Right renal cortex interstitium (tissue), 3 donors: ENCODE measurements at places on chromosomes 6 and 20. TPM values are rescaled to one million over a fixed set of nuclear protein-coding genes. Genes with fewer than 3 reads are reported as not detected.

TAAR8 gene
- not detected for polyA plus RNA-seq

TRIM15 gene
- 0.19 TPM for polyA plus RNA-seq

LST1 gene
- polyA plus RNA-seq = 6.5 TPM

TRERF1 gene
- 14.0 TPM for polyA plus RNA-seq

LY6G5B gene
- polyA plus RNA-seq = 15.6 TPM

KHDRBS2 gene
- polyA plus RNA-seq = 1.9 TPM

ZSCAN12 gene
- 14.5 TPM for polyA plus RNA-seq

SLC32A1 gene
- 1.2 TPM for polyA plus RNA-seq

PPP1R3G gene
- polyA plus RNA-seq = 1.7 TPM

- no peak for DNase-seq
These were observed 668.9 kb upstream of the CITED2 start for GRCh38 chr6:140043357-140043756.

DNA sequence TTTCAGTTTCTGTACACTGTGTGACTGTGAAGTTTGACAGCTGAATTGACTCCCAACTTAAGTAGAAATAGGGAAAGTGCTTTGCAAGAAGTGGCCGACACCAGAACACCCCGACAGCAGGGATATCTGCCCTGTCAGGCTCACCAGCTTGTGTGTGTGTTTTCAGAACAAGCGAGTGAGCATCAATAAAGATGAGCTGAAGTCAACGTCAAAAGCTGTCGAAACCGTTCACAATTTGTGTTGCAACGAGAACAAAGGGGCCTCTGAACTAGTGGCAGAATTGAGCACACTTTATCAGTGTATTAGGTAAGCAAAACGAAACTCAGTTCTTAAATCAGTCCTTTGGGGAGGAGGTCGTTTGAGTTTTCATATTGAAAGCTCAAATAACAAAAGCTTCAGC lies 10.7 kb downstream of the NELFCD start:
- no peak for DNase-seq

DNA sequence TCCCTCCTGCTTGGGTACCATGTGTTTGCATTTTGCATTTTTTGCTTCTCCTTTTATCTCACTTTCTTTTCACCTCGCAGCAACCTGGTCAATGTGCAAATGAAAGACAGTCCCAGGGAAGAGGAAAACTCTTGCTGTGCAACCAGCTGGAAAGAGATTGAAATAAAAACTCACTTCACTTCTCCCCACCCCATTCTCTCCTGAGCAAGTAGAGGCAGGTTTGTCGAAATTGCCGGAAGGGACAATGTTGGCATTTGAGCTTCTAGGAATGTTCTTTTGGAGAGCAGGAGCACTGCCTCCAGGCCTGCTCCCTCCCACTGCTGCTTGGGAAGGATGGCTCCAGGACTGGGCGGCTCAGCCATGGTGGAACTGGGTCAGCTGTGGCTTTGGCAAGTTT lies 30.6 kb downstream of the KCNG1 start:
- DNase-seq = no peak

DNA sequence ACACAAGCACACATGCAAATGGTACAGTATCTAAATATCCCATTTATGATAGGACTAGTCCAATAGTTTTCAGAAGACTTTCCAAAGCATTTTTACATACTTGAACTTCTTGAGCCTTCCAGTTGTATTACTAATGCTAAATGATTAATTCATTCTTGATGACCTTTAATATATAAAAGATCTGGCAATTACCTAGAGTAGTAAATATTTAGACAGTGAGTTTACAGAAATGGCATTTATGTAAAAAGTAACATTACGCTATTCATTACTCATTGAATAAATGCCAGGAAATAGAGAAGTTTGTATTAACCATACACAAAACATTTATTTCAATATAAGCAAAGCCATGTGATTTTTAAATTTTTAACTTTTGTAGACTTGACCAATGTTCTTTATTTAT lies 158.8 kb downstream of the DST start:
- DNase-seq = no peak

GRCh38 chr6:135008072-135008940 lies 46.3 kb downstream of the HBS1L start:
- DNase-seq = no peak

GRCh38 chr6:6699741-6700367 lies 111.3 kb downstream of the LY86 start:
- DNase-seq = no peak

- DNase-seq = no peak
These were observed 76.0 kb downstream of the MAN1A1 start for GRCh38 chr6:119273272-119274196.

- no peak for DNase-seq
These were observed 86.7 kb upstream of the F13A1 start for GRCh38 chr6:6407071-6407741.

DNA sequence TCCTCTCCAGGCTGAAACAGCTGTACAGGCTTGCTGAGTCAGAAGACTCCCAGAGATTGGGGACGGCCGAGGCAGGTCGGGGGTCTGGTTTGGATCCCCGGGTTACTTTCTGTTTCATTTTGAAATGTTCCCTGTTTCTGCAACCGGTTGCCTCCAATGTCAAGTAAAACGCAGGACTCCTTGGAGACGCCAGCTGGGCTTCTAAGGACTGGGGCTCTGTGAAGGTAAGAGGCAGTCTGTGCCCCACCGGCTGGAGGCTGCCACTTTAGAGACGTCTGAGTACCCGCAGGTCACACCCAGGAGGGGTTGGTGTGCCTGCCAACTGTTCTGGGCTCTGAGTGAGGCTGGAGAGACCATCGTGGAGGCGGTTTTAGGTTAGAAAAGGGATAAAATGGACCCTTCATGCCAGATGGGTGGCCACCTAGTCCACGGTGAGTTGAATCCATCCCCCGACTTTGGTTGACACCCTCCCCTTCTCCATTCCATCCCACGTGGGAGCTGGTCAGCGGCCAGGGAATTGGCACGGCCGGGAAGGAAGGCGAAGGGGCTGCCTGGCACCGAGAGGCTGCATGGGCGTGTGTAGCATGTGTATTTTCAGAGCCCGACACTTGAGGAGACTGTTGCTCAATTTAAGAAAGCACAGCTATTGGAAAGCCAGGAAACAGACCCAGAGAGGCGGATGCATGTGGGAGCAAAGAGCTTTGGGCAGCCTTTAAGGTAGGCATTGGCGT lies 240.9 kb downstream of the PHACTR1 start:
- DNase-seq = no peak

- no peak for DNase-seq
These were observed 396.1 kb downstream of the PLCB1 start for GRCh38 chr20:8527998-8528723.

- no peak for DNase-seq
These were observed 65.5 kb upstream of the F13A1 start for GRCh38 chr6:6386010-6386409.

DNA sequence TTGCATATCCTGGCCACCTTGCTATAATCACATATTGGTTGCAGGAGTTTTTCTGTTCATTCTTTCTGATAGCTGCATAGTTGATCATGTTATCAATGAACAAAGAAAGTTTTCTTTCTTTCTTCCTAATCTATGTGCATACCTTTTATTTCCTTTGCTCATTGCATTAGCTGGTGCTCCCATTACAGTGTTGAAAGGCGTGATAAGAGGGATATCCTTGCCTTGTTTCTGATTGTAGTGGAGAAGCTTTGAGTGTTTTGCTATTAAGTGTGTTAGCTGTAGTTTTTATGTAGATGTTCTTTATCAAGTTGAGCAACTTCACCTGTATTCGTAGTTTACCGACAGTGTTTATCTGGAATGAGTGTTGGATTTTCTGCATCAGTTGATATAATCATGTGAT lies 14.6 kb downstream of the STXBP5 start:
- DNase-seq = no peak

GRCh38 chr6:30645989-30646388 lies 944 bp upstream of the C6orf136 start:
- no peak for DNase-seq

- no peak for DNase-seq
These were observed 20.2 kb upstream of the PIM1 start for GRCh38 chr6:37149745-37150144.

- DNase-seq = no peak
These were observed 395.3 kb upstream of the BTBD3 start for GRCh38 chr20:11522366-11522741.

DNA sequence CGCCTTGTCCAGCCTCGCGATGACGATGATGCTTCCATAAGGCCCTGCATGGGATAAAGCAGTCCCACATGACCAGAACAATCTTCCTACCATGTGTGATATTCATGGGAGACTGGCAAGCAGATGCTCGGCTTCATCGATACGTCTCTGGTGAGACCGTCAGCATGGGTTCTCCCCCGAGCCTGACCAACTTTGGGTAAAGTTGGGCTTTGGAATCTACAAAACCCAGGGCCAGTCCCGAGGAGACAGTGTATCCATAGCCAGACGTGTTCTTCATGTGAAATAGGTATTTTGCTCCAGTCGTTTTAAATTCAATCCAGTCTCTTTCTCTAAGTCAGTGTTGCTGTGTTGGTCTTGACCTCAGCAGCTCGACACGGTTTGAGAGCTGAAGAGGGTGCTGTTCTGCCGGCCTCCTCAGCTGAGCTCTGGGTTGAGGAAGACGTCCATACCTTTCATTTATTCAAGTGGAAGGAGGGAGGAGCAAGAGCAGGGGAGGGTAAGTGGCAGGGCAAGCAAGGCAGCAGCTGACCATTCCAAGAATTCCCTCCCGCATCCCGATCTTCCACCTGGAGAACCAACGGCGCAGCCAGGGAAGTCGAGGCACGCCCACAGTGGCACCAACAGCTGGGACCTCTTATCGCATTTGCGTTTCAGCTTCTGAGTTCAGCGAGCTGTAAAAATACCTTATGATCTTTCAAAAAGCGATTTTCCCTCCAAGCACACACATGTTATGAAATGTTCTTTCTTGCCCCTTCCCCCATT lies 64.0 kb upstream of the THBS2 start:
- no peak for DNase-seq

DNA sequence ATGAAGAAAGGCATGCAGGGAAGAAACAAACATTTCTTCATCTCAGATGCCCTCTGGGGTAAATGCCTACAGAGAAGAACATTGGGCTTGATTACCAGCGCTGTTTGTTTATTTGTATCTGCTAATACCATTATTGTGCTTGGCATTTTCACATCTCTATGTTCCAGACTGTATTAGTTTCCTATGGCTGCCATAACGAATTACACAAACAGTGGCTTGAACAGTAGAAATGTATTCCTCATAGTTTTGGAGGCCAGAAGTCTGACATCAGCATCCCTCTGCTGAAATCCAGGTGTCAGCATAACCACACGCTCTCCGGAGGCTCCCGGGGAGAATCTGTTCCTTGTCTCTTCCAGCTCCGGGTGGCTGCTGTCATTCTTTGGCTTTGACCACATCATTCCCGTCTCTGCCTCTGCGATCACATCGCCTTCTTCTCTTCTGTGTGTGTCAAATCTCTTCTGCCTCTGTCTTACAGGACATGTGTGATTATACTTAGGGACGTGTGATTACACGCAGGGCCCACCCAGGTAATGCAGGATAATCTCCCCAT lies 241.6 kb upstream of the SUPT3H start:
- DNase-seq = no peak

- DNase-seq = no peak
These were observed 10.3 kb downstream of the RMND1 start for GRCh38 chr6:151441390-151442166.
